Stomach (tissue), 19 donors: ENCODE measurements at places on chromosomes 16 and 17. TPM values are rescaled to one million over a fixed set of nuclear protein-coding genes. Genes with fewer than 3 reads are reported as not detected.

DNA sequence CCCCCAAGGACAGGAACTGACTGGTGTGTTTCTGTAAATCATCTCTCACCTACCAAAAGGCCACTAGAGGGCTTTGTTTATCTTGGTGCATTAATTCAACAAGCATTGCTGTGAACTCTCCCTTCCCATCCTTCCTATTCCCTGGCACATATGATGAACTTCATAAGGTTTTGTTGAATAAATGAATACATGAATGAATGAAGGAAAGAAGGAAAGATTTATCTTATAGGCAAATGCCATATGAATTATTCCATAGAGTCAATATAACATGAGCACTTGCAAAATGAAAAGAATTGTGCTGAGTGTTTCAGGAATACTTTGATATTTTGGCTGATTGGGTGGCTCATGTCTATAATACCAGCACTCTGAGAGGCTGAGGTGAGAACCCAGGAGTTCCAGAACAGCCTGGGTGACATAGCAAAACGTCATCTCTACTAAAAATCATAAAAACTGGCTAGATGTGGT, 4.3 kb downstream of the SPDYE4 start:
- peak; percentile 58 for DNase-seq

- no peak for DNase-seq
Measured at GRCh38 chr16:17294856-17295255, 175.9 kb downstream of the XYLT1 start.

DNA sequence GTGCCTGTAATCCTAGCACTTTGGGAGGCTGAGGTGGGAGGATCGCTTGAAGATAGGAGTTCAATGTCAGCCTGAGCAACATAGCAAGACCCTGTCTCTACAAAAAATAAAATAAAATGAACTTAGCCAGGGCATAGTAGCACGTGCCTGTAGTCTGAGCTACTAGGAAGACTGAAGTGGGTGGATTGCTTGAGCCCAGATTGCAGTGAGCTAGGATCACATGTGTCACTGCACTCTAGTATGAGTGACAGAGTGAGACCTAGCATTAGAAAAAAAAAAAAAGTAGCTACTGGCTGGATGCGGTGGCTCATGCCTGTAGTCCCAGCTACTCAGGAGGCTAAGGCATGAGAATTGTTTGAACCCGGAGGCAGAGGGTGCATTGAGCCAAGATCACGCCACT, 6.0 kb downstream of the ADAP2 start:
- no peak for DNase-seq

GRCh38 chr16:27235055-27235937, 32.0 kb downstream of the KDM8 start:
- DNase-seq, result peak; percentile 89

- DNase-seq, result no peak
Measured at GRCh38 chr17:29113334-29113733, 66.9 kb downstream of the MYO18A start.

Gene TBX2
- 17.4 TPM for total RNA-seq
